Anterior cingulate cortex (tissue), 58 donors: ENCODE measurements at places on chromosomes 2 and 18.

DNA sequence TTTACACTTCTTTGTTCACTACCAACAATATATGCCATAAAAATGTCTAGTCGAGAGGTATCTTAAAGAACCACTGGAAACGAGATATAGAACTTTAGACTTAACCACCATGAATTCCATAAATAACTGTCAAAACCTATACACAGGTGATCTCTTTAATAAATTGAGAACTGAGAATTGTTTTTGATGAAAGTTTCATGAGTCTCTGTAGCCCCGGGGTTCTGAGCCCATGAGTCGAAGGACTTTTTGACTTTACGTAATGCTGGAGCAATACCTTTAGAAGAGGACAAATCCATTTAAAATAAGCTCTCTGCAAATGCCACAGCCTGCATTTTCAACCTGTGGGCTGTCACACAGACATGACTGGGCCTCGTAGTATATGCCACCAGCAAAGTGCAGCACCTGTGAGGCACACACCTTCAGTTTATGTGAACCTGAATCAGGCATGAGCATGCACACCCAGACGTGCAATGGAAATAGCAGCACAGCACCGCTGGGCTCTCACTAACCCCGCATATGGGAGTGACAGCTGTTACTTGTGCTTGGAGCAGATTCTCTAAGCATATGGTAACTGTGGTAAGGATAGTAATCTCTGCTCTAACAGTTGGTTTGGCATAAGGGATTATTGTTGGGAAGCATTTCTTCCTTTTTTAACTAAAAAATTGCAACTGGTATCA is 383.2 kb downstream of the SOCS6 start:
- DNase-seq: peak; percentile 13

DNA sequence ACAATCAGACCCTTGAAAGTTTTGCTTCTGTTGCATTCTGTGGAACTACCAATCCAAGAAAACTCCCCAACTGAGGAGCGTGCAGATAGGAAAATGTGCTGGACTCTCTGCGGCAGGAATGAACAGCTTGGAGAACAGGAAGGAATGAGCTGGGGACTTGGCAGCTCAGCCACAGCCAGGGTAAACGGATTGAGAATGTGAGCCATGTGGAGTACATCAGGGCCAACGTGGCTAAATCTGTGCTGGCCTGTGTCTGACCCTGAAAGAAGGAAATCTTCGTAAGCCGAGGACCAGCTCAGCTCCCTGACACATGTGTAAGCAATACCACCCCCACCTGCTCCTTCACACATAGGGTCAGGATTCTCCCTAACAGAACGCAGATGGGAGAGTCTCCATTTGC is 1023.7 kb downstream of the BCL11A start:
- no peak for DNase-seq

- no peak for DNase-seq
Measured at GRCh38 chr2:233129351-233129978, 69.3 kb downstream of the INPP5D start.

DNA sequence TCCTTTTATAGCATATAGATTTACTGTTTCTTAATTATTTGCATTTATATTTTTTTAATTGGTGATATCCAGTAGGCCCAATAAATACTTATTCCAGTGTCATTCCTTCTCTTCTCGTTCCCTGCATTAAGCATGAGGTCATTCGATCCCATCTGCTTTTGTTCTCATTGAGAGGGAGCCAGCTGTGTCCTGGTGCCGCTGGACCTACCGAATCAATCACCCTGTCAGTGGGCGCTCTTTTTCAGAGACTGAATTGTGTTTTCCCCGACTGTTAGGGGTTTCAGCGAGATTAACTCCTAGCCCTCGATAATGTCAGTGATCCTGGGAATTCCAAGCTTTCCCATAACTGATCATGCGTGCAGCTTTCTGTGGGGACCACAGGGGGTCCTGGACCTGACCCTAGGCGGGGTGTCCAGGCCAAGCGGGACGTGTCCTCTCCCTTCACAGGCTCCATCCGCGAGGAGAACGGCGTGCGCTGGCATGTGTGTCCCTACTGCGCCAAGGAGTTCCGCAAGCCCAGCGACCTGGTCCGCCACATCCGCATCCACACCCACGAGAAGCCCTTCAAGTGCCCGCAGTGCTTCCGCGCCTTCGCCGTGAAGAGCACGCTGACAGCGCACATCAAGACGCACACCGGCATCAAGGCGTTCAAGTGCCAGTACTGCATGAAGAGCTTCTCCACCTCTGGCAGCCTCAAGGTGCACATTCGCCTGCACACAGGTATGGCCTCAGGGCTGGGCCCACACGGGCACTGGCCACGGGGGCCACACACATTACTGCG is 72.4 kb downstream of the ZNF236 start:
- DNase-seq: no peak

DNA sequence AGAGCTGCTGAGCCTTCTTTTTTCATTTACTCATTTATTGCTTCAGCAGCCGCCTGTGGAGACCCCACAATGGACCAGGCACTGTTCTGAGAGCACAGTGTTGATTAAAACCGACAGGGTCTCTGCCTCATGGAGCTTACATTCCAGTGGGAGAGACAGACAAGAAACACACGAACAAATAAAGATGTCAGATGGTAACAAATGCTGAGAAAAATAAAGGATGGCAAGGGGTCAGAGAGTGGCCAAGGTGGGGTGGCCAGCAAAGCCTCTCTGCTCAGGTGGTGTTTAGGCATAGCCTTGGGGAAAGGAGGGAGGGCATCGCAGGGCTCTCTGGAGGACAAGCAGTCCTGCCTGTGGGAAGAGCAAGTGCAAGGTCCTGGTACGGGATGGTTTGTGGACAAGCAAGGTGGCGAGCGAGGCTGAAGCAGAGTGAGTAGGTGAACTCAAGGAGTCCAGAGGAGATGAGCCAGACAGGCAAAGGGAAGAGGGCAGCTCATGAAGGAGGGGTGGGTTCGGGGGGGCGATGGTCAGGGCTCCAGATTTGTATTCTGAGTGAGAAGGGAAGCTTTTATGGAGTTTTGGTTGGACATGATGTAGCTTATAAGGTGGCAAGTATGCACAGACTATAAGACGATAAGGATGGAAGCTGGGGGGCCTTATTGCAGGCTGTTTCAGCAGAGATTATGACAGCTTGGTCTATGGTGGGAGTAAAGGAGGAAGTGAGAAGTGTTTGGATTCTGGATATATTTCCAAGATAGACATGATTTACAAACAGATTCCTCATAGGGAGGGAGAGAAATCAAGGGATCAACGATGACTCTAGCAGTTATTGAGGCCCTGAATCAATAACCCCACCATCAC is 8.8 kb upstream of the ITGB6 start:
- DNase-seq: no peak

DNA sequence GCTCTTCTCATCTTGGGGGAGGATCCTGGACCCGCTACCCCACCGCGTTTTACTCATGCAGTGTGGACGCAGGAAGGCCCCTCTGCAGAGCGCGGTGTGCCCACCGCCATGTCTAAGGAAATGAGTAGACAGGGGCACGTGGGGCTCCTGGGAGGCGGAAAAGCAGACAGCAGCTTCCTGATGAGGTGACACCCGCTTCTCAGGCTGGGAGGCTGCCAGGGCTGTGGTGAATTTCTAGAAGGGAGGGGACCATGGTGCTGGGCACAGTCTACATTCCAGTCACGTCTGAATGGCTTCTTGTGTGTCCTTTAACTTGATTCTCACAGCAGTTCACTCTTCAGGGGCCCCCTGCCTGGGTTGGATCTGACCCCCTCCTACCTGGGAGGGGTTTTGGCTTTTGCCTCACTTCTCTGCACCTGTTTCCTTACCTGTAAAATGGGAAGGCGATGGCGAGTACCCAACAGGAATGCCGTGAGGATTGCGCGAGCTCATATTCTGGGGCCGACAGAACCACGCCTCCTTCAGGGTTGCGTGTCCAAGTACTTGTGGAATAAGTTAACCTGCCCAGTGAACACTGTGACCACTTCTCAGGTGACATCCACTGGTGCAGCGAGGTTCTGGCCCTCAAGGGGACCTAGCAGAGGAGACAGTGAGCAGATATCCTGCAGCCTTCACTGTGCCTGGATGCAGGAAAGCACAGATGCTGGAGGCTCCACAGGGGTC is 32.3 kb upstream of the MBP start:
- DNase-seq: no peak

- DNase-seq: no peak
Measured at GRCh38 chr18:50753311-50753710, 66.5 kb downstream of the MRO start.

DNA sequence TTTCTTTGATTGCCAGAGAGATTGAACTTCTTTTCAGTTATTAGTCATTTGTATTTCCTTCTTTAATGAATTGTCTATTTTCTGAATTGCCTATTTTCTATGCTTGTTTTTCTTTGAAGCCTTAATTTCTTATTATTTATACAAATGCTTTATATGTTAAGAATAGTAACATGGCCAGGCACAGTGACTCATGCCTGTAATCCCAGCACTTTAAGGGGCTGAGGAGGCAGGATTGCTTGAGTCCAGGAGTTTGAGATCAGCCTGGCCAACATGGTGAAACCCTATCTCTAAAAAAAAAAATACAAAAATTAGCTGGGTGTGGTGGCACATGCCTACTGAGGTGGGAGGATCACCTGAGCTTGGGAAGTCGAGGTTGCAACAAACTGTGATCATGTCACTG is 4.7 kb upstream of the RAB11FIP5 start:
- DNase-seq: no peak

- DNase-seq: no peak
Measured at GRCh38 chr2:29269095-29269764, 154.0 kb downstream of the CLIP4 start.

- no peak for DNase-seq
Measured at GRCh38 chr2:38301969-38302702, 74.9 kb downstream of the ATL2 start.

DNA sequence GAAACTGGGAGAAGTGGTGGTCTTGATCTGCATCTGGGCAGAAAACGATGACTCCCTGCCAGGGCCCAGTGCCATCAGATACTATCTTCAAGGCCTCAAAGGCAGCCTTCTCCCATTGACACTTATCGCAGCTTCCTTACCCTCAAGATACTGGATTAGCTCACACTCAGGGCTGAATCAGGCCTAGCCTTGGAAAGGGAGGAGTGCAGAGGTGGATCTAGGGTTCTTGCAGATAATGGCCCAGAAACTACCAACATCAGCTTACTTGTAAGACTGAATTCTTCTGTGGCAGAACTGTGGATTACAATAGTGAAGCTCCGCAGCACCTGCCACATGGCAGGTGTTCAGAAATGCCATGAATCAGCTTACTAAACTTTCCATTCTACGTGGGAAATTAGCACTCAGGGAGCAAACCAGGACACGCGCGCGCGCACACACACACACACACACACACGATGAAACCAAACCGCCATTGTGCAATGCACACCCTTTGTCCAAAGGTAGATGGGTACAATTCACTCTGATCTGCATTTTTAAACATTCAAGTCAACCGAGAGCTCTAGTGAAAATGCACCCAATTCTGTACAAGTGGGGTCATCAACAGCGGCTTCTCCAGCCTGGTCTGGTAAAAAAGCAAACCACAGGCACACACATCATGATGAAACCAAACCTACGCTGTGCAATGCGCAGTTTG is 26.3 kb upstream of the TMEM182 start:
- no peak for DNase-seq

GRCh38 chr2:62964671-62965070 is 86.0 kb upstream of the OTX1 start:
- no peak for DNase-seq

GRCh38 chr2:42202634-42203008 is 33.5 kb downstream of the EML4 start:
- DNase-seq: no peak

GRCh38 chr2:116545286-116546068 is 1269.0 kb upstream of the DDX18 start:
- no peak for DNase-seq

GRCh38 chr2:167940346-167940725 is 307.1 kb downstream of the STK39 start:
- DNase-seq: no peak

DNA sequence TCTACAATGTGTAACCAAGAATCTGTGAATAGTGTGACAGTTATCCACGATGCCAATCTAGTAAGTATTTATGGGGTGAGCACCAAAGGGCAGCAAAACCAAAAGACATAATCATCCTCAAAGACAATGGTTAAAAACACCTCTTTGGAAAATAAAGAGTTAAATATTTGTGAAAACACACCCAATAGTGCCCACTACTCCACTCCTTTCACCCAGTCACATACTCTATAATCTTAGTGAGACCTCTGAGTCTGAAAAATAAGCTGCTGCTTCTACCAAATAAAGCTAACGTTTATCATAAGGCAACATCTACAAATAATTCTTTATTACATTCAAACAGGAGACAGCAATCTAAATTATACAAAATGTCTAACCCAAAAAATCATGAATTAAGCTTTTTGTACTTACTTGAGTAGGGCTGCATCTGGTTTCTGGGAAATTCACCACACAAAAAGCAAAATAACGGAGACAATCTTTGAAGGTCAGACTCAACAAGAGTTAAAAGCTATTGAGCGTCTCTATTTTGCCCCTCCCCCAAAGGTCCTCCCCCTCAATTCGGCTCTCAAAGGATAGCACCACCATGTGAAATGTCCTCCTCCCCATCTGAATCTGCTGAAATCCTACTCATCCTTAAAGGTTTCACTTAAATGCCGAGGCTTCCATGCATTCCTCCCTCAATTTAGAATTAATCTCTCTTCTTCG is 2.0 kb downstream of the RAPH1 start:
- DNase-seq: no peak

DNA sequence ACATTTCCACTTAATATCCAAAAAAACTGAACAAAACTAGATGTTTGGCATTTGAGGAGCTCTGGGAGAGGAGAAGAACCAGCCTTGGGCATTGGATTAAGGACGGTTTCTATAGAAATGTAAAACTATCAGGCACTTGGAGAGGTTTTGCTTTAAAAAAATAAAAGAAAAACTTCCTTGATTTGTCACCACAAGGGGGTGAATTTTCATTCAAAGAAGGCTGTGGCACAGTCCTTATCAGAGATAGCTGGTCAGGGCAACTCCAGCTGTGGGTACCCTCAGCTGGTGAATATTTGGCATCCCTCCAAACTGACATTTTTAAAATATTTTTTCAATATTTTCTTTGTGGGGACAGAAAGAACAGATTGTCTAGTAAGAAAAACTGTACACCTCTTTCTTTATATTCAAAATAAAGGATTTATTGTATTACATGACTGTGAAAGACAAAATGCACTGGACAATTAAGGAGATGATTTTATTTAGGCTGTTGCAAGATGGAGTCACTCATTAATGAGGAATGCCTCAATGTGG is 46.1 kb upstream of the TBC1D8 start:
- no peak for DNase-seq

DNA sequence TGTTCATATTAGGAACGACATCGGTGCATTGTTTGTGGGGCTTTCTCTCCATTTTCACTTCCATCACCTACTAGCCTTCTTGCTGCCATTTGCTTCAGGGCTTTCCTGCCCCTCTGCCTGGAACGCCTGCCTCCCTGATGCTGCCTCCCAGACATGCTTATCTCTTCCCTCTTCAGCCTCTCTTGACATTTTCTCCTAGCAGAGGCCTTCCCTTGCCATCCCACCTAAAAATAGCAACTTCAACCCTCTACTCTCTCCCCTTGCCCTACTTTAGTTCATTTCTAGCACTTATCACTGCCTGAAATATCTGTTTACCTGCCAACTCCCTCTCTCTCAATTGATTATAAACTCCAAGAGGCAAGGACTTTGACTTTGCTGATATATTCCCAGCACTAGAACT is 210.3 kb downstream of the SP3 start:
- no peak for DNase-seq
